SK-N-SH (cell line): ENCODE measurements at places on chromosomes 5 and 9.

DNA sequence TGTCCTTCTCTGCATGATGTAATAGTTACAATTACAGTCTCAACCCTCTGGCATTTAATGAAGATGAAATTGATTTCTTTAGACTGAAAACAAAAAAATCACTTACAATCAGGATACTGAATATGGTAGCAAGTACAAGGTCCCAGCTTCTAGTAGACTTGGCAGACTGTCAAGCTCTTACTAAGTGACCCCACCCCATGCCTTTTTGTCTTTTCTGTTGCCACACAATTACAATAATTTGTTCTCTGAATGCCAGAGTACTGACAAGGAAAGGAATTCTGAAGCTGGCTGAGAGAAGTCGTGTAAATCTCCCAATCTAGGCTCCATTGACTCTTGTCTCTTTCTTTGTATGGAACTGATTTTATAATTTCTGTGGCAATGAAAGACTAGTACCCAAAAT, 154.2 kb downstream of the TMC1 start:
- no peak for DNase-seq

DNA sequence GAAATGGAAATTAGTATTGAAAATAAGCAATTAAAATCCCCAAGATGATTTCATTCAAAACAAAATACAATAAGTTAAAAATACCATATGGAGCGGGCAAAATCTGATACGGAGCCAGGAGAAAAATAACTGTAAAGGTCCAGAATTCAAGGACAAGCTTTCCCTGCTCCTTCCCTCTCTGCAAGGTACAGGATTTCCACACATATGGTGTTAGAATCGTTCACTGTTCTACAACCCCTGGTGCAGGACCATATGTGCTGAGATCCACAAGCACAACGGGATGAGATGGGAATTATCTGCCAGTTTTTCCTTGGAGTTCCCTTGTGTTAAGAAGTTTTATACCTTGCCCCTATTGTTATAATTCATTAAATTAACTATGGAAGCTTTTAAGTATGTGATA, 94.7 kb upstream of the DMAC1 start:
- no peak for DNase-seq

- no peak for DNase-seq
Measured at GRCh38 chr5:96121364-96121763, 159.7 kb upstream of the ELL2 start.

- DNase-seq, result no peak
Measured at GRCh38 chr5:76537073-76537543, 86.1 kb downstream of the F2RL2 start.

- no peak for DNase-seq
Measured at GRCh38 chr5:99247346-99247745, 318.5 kb upstream of the CHD1 start.

DNA sequence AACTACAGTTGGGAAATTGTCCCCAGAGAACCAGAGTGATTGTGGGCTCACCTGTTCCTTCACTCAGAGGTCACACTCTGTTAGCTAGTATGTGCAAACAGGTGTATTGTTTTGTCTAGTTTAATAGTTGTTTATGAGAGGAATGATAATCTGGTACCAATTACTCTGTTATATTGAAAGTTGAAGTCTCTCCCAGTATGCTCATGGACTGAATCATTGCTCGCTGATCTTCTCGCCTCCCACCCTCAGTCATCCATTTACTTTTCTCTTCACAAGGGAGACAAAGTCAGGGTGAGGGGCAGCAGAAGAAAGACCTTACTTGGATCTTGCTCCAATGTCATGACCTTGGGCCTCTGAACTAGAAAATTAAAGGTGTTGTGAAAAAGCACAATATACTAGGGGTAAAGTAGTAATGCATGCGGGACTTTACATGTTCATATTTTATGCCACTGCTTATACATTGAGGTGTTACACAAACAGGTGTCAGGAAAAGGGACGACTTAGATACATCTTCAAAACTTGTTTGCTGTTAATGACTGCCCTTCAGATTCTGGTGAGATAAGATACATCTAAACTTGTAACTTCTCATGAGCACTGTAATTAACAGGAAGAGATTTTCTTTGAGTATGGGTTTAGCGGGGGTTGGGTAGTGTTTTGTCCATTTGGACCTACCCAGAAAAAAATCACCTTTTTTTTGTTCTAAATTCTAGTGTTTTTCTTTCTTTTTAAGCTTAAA, 36.9 kb downstream of the LNPEP start:
- DNase-seq, result no peak

DNA sequence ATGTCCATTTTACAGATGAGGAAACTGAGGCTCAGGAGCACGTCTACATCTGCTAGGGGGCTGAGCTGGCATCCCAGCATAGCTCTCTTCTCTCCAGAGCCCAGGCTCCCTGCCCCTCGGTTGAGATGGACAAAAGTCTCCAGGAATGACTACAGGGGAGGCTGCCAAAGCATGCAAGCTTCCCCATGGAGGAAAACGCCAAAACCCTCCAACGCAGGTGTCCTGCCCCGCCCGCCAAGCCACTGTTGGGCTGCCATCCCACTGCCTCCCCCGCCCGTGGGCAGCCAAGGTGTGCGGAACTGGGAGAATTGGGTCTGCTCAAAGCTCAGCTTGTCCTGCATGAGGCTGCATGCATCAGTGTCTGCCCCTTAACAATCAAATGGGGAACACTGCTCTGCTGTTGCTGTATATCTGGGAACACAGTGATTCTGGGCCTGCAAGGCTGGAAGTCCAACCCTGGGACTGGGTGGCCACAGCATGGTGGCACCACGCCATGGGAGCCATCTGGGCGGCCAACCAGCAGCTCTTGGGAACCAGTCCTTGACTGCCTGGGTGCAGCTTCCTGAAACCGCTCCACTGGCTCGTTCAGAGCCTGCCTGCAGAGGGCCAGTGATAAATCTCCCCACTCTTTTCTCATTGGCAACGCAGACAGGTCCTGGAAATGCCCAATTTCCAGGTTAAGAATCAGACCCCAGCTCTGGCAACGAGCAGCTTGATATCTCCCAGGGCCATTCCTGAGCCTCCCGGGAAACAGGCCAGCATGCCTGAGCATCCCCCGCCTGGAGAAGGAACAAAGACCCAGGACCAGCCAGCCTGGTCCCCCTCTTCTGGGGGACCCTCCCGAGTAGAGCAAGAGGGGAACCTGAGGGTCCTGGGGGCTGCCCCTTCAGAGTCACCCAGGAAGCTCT, 3.5 kb downstream of the RALGDS start:
- peak; percentile 69 for DNase-seq

- no peak for DNase-seq
Measured at GRCh38 chr9:137720571-137721110, 101.8 kb downstream of the EHMT1 start.

GRCh38 chr9:16727452-16728136, 142.9 kb downstream of the BNC2 start:
- no peak for DNase-seq

- DNase-seq, result peak; percentile 70
Measured at GRCh38 chr9:132268725-132269352, 85.9 kb downstream of the SETX start.

DNA sequence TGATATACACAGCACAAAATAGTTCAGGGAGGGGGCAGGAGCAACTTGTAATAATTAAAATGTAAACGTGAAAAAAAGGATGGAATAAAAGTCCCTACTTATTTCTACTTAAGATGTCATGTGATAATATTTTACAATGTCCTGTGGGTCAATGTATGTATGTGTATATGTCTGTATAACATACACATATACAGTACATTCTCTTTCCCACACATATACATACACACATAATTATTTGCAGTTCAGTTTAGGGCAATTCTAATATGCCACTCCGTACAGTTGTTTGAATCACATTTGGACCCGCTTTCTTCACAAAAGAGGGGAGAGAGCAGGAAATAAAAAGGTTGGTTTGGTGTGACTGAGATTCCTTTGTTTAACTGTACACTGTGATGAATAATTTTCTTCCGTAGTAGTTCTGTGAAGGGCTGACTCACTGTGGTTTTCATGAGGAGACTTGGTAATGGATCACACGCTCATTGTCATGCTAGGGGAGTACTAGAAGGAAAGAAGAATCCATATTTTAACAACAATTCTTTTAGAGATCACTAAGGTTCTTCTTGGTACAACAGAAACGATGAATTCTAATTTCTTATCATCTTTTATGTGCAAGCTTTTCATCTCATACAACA, 26.2 kb upstream of the ACOT12 start:
- DNase-seq, result no peak

- DNase-seq, result no peak
Measured at GRCh38 chr9:3746296-3747275, 220.8 kb upstream of the RFX3 start.

DNA sequence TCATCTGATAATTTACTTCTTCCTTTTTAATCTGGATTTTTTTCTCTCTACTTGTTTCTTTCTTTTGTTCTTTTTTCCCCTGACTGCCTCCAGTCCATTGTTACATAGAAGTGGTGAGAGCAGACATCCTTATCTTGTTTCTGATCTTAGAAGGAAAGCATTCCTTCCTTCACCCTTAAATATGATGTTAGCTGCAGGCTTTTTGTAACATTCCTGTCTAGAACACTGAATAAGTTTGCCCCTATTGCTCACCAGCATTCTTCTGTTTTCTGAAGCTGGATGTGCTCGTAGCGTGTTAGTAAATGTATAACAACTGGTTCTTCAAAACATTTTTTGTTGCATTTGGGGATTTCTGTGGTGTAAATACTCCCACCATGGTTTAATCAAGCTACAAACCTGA, 136.7 kb upstream of the NFIL3 start:
- no peak for DNase-seq

- no peak for DNase-seq
Measured at GRCh38 chr9:1096155-1096964, 46.2 kb downstream of the DMRT2 start.

DNA sequence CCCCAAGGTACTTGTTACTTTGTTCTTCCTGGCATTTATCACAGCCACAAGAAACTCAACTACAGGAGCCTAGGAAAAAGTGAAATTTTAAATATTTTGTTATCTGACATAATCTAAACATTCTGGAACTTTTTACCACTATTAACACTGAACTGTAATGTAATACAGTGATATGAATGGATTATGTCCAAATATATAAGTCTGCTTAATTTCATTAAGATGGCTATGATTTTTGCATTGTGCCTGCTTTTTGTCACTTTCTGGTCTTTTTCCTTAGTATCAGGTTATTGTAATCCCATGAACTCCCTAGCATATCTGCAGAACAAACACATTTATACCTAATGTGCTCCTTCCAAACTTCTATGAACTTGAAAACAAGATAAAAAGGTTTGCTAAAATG, 35.8 kb downstream of the PJA2 start:
- DNase-seq, result no peak

- no peak for DNase-seq
Measured at GRCh38 chr5:61620699-61621182, 288.7 kb downstream of the ZSWIM6 start.

DNA sequence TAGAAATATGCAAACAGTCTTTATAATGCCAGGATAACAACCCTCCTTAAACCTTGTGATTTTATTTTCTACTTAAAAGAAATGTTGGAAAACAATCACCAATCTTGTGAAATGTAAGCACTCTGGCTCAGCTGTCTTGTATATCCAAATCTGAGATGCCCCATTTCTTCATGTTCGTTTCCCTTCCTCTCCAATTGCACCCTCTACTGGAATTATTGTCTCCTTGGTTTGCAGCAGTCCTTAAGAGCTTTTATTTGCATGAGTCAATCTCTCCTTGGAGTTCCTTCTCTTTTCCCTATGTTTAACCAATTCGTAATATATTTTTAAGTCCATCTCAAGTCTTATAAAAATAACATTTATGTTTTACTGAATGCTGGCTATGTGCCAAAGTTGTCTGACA, 362.0 kb upstream of the CDH10 start:
- no peak for DNase-seq

- DNase-seq, result peak; percentile 63
Measured at GRCh38 chr9:129317179-129318011, 139.3 kb upstream of the IER5L start.

- no peak for DNase-seq
Measured at GRCh38 chr5:20832204-20833080, 844.4 kb upstream of the CDH18 start.

DNA sequence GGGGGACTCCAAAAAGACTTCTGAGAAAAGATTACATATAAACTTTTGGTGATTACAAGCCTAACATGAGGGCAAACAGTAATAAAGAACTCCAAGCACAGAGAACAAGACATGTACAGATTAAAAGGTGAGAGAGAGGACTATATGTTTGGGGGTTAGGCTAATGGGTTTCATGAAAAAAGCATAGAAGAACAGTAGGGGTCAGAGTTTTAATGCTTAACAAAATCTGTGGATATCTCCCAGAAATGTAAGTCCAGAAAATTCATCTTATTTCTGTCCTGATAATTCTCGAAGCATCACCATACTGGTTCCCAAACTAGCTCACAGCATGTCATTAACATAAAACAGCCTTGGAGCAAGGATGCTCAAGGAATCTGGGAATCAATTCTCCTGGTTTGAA, 137.2 kb downstream of the ARRDC3 start:
- DNase-seq, result no peak

GRCh38 chr9:80883826-80884579, 805.3 kb downstream of the TLE1 start:
- DNase-seq, result no peak

DNA sequence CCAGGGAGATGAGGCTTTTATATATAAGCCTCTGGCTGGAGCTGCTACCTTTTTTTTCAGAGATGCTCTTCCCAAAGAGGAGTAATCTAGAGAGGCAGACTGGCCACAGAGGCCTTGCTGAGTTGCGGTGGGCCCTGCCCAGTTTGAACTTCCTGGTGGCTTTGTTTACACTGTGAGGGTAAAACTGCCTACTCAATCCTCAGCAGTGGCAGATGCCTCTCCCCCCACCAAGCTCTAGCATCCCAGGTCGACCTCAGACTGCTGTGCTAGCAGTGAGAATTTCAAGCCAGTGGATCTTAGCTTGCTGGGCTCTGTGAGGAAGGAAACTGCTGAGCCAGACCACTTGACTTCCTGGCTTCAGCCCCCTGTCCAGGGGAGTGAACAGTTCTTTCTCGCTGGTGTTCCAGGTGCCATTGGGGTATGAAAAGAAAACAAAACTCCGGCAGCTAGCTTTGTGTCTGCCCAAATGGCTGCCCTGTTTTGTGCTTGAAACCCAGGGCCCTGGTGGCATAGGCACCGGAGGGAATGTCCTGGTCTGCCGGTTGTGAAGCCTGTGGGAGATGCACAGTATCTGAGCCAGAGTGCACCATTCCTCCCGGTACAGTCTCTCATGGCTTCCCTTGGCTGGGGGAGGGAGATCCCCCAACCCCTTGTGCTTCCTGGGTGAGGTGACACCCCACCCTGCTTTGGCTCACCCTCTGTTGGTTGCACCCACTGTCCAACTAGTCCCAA, 219.5 kb upstream of the IZUMO3 start:
- DNase-seq, result no peak
